ENCODE measurements at places on chromosomes 4 and X.

GRCh38 chr4:95272036-95272435, 276.7 kb downstream of the UNC5C start:
- no peak for DNase-seq

DNA sequence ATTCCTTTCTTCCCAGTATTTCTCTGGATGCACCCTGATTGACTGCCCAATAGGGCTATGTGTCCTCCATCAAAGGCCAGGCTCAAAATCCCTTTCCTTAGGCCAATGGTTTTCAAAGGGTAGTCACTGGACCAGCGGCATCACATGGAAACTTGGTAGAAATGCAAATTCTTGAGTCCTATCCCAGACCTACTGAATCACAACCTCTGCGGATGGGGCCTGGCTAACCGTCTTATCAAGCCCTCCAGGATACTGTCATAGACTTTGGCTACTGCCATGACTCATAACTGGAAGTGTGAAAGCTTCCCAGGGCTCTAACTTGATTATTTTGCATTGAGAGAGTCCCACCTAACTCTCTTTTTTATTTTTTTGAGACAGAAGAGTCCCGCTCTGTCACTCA, 71.9 kb upstream of the TFDP3 start:
- no peak for DNase-seq

DNA sequence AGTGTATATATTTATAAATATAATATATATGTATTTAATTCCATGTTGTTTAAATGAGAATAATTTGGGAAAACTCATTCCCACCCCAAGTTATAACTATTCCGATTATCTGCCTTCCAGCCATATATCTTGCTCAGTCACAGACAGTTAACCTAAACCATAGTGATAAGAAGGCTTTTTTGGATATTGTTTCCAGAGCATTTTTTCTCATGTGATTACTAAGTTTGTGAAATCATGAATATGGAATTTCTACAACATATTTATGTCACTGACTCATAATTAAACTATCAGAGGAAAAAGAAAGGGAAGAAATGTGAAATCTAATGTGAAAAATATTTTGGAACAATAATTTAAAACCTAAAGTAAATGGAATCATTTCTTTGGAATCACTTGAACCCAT, 1163.5 kb upstream of the PABPC4L start:
- no peak for DNase-seq

- peak; percentile 70 for DNase-seq
Observed at GRCh38 chrX:49172280-49172780, 632 bp downstream of the PLP2 start.

DNA sequence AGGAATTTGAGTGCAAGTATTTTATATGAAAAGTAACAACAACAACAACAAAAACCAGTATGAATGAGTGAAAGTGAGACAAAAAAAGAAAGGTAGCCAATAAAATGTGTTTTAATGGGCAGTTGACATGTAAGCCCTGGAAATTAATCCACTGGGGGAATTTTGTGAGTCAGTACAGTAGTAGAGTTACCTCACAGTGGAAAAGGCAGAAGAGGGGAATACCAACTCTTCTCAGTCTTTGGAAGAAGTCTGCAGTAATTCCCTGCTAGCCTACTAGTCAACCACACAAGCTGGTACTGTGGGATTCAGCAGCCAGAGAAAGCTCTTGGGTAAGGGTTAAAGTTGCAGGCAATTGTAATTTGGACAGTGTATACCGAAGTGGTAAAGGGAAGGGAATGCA, 76.3 kb upstream of the IL15 start:
- DNase-seq, result no peak

DNA sequence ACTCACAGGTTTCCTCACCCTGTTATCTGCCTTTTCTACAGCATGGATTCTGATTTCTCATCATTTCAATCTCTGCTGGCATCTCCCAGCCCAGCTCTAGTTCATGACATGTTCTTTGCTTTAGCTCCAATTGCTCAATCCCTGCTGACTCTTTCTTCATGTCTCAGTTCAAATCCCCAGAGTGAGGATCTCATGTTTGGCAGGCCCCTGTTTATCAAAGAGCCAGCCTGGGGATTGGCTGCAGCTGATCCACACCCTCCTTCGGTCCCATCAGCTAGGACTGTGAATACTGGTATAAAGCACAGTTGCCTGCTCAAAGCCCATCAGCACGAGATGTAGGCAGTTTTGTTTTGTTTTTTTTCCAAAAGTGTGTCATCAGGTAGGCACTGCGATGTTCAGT, 14.4 kb upstream of the CC2D2A start:
- no peak for DNase-seq

GRCh38 chrX:141375011-141375760, 132.9 kb upstream of the SPANXC start:
- no peak for DNase-seq

- no peak for DNase-seq
Observed at GRCh38 chr4:141328560-141329173, 108.0 kb downstream of the ZNF330 start.

GRCh38 chrX:130834149-130834548, 68.9 kb downstream of the ENOX2 start:
- no peak for DNase-seq

DNA sequence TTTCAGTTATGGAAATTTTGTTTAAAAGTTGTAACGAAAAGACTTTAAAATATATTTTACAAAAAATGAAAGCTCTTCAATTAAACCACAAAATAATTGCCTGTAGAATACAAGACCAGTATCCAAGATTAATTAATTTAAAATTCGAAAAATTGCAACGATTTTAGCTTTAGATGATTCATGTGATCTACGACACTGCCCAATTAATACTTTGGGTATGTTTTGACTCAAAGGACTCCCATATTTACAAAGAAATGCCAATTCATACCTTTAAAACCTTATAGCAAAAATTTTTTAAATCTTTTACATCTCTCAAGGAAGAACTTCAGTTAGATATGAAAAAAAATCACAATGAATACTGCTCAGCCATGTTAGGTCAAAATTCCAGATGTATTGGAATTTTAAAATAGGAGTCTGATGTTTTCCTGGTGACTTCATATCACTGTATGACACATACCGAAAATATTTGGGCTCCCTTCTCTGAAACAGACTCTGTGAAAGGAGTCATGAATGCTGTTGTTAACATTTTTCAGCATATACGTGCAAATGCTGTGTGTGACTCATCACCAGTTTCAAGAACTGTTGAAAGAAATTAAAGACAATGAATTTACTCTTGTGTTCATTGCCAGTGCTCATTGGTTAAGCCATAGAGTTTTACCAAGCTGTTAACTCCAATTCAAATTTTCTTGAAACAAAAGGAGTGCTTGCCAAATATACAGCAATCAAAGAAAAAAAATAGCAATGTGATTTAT, 13.8 kb upstream of the SMS start:
- no peak for DNase-seq

- no peak for DNase-seq
Observed at GRCh38 chr4:128775477-128775876, 34.0 kb upstream of the JADE1 start.

GRCh38 chrX:54181202-54181953, 1.7 kb downstream of the FAM120C start:
- DNase-seq, result no peak

- DNase-seq, result no peak
Observed at GRCh38 chrX:4268676-4269075, 555.2 kb upstream of the PRKX start.

GRCh38 chr4:106367072-106367471, 1.5 kb downstream of the GIMD1 start:
- DNase-seq, result no peak

- no peak for DNase-seq
Observed at GRCh38 chrX:361231-362145, 25.2 kb downstream of the PPP2R3B start.

- no peak for DNase-seq
Observed at GRCh38 chrX:15242899-15243555, 26.9 kb downstream of the ASB9 start.

- DNase-seq, result no peak
Observed at GRCh38 chr4:139017861-139018260, 2.3 kb downstream of the NOCT start.

GRCh38 chrX:108590496-108590895, 145.9 kb downstream of the IRS4 start:
- no peak for DNase-seq

DNA sequence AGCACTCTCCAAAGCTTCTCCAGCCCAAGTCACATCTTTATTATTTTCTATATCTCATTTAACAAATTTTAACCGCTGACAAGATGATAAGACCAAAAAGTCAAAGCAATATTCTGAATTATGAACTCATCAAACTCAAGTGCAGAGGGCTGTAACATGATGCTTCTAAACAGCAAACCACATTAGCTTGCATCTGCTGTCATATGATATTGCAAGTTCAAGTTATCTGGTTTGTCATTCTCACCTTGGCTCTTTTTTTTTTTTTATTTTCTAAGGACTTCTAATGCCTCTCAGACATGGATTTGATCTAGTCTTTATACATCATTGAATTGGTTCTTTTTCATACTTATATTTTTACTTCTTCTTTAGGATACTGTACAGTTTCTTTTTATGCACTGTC, 93.4 kb downstream of the SLC10A7 start:
- DNase-seq, result no peak

- DNase-seq, result no peak
Observed at GRCh38 chr4:119490335-119490734, 138.3 kb downstream of the PDE5A start.

DNA sequence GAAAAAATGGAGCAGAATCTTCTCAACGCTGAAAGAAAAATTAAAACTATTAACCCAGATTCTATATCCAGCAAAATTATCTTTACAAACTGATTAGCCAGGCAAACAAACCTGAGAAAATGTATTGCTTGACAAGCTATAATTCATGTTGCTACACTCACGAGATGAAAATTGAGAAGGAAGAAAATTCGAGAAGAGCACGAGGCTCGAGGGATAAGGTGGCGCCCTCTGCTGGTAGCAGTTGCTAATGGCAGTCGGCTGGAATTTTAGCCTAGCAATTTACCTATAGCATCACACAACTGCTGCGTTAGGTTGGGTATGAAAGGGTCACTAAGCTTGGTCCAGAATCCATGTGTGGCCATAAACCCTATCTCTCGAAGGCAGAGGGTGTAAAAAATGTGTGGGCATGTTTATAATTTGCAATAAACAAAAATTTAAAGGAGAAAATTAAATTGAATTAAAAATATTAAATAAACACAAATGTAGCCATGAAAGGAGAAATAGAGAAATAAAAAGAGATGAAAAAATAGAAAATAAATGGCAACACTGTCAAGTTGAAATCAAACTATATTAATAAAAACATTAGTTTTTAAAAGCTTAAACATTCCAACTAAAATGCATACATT, 126.6 kb downstream of the PPP4R3C start:
- no peak for DNase-seq

- no peak for DNase-seq
Observed at GRCh38 chr4:3192188-3192587, 56.8 kb upstream of the MSANTD1 start.

- no peak for DNase-seq
Observed at GRCh38 chrX:47540754-47541538, 20.1 kb upstream of the ARAF start.

GRCh38 chr4:1864076-1865008, 6.9 kb upstream of the NSD2 start:
- DNase-seq, result no peak

- no peak for DNase-seq
Observed at GRCh38 chr4:76515975-76516843, 81.2 kb downstream of the SHROOM3 start.

GRCh38 chrX:30593440-30594200, 16.1 kb upstream of the TASL start:
- no peak for DNase-seq

DNA sequence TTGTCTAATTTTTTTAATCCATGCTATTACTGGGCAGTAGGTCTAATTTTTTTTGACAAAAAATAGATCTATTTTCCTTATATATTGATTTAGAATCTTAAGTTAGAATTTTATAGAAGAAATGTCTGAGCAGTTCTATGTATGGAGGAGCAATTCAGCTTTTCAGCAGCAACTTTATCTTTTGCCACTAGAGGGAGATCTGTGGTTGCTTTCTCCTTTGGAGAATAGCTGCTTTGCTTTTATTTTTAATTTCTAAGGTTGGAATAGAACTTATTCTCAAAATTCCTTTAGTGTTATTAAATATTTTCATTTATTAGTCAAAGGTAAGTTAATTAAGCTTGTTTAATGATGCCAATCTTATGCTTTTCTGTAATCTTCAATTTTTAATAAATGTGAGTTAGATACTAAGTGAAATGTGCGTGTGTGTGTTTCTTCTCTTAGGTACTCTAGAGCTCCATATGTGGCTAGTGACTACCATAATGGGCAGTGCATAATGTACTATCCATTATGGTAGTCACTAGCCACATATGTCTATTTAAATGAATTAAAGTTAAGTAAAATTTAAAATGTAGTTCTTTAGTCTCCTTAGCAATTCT, 29.3 kb downstream of the FAM199X start:
- no peak for DNase-seq

GRCh38 chrX:16014171-16014570, 109.2 kb upstream of the GRPR start:
- DNase-seq, result no peak

DNA sequence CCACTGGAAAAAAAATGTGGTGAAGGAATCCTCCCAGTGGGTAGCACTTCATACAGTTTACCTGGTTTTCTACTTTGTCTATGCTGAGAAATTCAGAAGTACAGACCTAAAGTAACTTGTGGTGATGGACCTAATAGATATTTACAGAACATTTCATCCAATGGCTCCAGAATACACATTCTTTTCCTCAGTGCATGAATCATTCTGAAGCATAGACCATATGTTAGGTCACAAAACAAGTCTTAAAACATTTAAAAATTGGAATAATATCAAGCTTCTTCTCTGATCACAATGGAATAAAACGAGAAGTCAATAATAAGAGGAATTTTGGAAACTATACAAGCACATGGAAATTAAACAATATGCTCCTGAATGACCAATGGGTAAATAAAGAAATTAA, 450.1 kb upstream of the INTU start:
- DNase-seq, result no peak

- no peak for DNase-seq
Observed at GRCh38 chr4:112852601-112853000, 196.9 kb upstream of the ANK2 start.

DNA sequence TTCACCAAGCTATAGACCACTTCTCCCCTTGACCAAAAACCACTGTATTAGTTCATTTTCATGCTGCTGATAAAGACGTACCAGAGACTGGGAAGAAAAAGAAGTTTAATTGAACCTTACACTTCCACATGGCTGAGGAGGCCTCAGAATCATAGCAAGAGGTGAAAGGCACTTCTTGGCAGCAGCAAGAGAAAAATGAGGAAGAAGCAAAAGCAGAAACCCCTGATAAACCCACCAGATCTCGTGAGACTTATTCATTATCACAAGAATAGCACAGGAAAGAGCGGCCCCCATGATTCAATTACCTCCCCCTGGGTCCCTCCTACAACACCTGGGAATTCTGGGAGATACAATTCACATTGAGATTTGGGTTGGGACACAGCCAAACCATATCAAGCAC, 97.8 kb downstream of the DOCK11 start:
- no peak for DNase-seq

DNA sequence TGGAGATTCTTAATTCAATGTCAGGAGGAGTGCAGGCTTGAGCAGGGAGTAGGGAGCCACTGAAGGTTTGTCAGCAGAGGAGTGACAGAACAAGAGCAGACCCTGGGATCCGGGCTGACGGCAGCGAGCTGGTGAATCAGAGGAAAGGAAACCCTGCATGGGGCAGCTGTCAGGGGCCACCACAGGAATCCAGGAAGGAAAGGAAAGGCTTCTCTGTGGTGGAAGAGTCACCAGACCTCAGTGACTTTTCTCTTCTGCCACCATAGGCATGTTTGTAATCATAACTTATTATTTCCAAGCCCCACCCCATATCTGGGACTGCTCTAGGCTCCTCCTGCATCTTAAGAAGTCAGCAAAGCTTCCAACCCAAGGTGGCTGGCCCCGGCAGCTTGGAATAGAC, 150.9 kb downstream of the BCOR start:
- DNase-seq, result no peak

GRCh38 chr4:139567159-139567870, 11.3 kb upstream of the SETD7 start:
- no peak for DNase-seq
